ENCODE measurements at places on chromosomes 6 and 20.
A peak's percentile ranks its signal among the peaks of the same experiment; 100 is the strongest.

DNA sequence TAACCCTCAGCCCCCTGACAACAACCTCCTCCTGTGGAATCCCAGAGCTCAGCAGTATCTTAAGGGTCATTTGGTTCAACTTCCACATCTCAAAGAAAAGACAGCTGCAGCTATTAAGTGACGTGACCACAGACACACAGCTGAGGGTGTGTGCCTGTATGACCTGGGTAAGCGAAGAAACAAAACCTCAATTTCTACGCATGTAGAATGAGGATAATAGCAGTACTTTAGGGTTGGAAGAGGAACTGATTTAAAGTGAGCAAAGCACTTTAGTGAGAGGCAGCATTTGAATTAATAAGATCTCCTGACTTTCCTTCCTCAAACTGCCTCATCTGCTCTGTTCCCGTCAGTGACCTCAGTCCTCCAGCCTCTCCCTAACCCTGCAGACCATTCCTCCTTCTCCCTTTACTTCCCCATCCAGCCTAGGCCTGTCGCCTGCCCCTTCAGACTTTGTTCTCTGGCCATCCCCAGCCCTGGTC is 6.8 kb upstream of the ARMC2 start:
- DNase-seq = no peak

DNA sequence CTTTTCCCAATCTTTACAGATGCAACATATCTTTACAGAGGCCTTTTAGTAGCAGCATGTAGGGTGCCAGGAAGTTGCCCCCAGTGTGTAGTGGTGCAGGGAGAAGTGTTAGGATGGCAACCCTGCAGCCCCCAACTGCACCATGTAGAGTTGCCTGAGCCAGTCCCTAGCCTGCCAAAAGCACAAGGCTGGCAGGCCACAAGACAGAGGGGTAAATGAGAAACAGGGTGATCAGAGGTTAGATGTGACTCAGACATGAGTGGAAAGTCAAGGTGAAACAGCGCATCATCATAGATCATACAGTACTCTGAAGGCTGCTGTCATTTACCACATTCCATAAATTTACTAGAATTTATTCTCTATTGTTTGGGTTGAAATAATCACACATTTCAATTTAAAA is 467.5 kb downstream of the PRKN start:
- DNase-seq = no peak

DNA sequence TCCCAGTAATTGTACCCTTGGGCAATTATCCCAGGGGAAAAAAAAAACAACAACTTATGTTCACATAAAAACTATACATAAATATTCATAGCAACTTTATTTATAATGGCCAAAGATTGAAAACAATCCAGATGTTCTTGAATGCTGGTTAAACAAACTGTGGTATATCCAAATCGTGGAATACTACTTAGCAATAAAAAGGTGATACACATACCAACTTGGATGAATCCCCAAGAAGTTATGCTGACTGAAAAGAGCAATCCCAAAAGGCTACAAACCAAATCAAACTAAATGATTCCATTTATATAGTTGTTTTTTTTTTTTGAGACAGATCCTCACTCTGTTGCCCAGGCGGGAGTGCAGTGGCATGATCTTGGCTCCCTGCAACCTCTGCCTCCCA is 129.7 kb downstream of the QRSL1 start:
- no peak for DNase-seq

- no peak for DNase-seq
Observed at GRCh38 chr20:57899554-57899953, 189.7 kb upstream of the PMEPA1 start.

DNA sequence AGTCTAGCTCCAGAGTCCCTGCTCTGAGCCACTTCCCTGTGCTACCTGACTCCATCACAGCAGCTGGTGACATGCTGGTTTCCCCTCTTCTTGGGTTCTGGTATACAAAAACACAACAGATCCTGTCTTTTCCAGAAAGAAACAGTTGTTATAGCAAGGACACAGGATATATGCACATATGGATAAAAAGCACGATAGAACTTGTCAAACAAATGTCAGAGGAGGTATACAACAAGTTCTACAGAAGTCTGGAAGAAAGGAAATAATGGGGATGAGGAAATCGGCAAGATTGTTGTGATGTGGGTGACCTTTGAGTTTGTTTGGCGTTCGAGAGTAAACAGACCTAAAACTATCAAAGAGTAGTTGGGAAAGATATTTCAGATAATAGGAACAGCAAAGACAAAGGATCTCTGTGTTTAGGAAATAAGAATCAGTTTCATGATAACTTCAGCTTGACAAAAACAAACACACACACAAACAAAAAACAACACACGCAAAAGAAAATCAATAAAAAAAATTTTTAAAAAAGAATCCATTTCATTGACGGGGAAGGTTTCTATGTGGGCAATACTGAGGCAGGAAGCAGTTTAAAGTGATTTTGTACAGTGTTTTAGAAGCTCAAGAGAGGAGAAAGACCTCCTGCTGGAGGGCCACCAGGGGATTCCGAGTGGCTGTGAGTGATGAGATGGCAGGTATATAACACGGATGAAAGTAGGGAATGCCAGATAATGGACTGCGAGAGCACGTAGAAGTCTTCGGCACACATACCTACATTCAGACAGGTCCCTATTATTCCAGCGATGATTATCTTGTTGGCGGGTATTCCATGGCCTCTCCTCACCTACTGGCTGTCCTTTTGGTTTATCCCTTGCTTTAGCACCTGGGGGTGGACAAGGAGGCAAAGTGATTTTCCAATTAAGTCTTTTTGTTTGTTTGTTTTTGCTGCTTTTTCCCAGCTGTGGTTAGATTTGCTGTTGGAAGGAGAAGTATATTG is 174.9 kb downstream of the HS3ST5 start:
- DNase-seq = no peak

GRCh38 chr6:99241905-99242534 is 107.5 kb downstream of the FAXC start:
- peak; percentile 27 for DNase-seq

DNA sequence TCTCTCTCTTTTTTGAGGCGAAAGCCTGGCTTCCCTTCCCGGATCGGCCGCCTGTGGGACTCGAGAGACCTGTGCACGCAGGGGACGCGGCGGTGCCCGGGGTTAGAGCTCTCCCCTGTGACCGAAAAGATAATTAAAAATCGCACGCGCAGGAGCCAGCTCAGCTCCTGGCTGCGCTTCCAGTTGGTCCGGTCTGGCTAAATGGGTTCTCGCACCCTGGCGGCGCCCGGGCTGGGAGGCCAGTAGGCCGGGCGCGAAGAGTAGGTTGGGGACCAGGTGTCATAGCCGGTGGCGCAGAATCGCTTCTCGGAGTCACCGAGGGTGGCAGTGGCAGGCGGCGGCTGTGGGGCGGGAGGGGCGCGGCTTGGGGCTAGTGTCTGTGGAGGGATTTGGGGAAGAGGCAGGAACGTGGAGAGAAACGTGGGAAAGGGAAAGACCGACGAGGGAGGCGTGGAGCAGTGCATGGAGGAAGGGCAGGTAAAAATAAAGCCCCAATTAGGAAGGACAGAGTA is 41.9 kb upstream of the SUPT3H start:
- peak; percentile 87 for DNase-seq

DNA sequence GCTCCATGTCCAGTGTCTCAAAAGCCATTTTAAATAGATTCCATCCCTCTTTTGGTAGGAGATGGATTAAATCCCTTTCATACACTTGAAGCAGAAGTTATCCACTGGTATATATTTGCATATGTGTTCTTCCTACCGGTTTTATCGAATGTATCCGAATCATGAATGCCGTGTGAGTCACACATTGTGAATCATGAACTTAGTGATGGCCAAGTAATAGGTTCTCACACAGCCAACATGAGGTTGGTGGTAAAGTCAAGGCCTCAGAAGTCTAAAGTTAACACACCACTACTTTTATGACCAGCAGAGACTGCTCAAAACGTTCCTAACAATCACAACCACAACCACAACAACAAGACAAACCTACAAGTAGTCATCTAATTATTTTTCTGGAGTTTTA is 345.5 kb downstream of the THBS2 start:
- DNase-seq = no peak

DNA sequence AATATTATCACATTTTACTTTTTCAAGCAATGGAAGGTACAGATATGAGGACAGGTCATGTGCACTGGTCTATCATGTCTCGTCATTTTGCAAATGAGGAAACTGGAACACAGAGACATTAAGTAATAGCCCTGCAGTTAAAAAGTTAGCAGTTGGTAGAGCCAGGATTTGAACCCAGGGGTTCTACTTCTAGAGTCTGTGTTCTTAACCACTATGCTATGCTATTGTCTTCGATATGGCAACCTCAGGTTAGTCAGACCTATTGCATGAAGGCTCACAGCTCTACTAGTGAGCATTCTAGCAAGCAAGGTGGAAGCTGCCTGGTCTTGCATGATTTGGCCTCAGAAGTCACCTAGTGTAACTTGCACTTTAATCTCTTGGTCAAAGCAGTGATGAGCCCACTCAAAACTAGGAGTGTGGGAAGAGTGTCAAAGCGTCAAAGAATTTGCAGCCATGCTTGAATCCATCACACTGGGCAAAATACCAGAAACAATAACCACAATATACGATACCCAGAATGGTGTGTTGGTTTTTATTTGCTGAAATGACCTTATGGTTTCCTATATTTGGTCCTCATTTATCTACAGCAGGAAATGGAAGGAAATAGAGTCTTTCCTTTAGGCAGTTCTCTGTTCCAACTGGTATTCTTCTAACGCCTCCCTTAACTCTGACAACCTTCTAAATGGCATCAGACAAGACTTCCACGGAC is 20.4 kb upstream of the BMP2 start:
- DNase-seq = no peak

- DNase-seq = no peak
Observed at GRCh38 chr6:142300758-142301650, 803 bp upstream of the ADGRG6 start.

DNA sequence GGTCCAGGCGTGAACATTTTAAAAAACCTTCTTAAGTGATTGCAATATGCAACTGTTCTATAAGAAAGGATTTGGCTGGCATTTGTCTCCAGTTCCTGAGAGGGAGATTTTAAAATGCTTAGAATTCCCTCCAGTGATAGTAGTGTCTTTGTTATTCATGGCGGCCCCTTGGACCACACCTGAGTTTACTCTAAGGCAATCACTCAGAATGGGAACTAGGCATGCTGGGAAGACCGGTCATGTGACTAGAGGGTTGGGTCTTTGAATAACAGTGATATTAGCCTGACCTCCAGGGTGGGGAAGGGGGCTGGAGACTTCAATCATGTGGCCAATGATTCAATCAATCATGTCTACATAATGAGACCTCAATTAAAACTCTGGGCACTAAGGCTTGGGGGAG is 50.7 kb upstream of the UTRN start:
- DNase-seq = no peak

GRCh38 chr6:128882560-128882959 is 378 bp upstream of the LAMA2 start:
- DNase-seq = no peak

- no peak for DNase-seq
Observed at GRCh38 chr6:138309695-138310094, 68.0 kb upstream of the SMIM28 start.

GRCh38 chr20:49163696-49164095 is 24.4 kb downstream of the STAU1 start:
- no peak for DNase-seq

DNA sequence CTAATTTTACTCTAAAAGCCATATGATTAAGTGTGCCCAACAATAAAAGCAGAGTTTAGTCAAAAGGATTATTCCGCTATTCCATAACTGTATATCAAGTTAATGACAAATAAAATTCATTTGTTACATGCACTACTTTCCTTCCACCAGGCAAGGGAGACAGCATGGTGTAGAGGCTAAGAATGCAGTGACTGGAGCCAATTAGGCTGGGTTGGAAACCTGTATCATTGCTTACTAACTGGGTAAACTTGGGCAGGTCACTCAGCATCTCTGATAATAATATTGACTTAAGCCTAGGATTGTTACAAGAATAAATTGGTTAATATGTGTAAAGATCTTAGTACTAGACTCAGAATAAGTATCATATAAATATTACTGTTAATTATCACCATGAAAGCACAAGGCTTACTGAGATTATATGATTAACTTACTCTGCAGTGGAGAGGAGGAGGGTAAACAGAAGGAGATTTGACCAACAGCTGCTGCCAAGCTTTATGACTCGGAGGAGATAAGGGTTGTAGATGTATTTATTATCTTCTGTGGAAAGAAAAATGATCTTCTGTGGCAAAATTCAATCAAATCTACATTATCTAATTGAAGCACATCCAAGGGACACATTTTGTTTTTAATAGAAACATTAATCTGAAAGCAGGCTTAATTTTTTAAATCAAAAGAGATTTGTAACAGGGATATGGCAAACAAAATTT is 1459.9 kb downstream of the GRIK2 start:
- no peak for DNase-seq

DNA sequence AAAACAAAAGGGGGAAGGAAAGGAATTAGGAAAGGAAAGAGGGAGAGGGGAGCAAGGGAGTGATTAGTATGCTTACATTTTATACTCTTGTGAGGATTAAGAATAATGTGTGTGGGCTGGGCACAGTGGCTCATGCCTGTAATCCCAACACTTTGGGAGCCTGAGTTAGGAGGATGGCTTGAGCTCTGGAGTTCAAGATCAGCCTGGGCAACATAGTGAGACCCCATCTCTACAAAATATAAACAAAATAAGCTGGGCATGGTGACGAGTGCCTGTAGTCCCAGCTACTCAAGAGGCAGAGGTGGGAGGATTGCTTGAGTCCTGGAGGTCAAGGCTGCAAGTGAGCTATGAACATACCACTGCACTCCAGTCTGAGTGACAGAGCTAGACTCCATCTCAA is 47.0 kb downstream of the SHLD1 start:
- DNase-seq = no peak

GRCh38 chr6:72832271-72832670 is 210.4 kb downstream of the KCNQ5 start:
- no peak for DNase-seq

GRCh38 chr6:22222469-22222868 is 74.4 kb downstream of the PRL start:
- no peak for DNase-seq

- no peak for DNase-seq
Observed at GRCh38 chr6:27275025-27275956, 27.8 kb downstream of the PRSS16 start.

- no peak for DNase-seq
Observed at GRCh38 chr20:19538556-19538955, 219.5 kb upstream of the RIN2 start.

DNA sequence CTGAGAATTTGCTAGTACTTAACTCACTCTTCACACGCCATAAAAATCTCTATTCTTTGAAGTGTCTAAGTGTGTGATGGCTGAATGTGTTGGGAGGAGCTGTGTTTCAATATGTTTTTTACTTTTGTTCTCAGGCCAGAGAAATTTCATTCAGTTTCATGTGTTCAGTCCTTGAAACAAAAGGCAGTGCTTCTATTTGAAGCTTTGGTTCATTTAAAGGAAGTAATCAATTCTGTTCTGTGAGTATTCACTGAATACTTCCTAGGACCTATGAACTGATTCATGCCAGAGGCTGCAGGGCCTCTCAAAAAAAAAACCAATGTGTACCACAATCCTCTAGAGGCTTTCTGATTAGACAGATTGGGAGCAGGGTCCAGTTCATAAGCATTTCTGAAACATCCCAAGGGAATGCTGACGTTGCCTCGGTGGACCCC is 12.4 kb upstream of the F13A1 start:
- no peak for DNase-seq

Measured in DMS79 treated with DMSO at 0.1 percent for 48 hours (cell line).